ENCODE measurements at places on chromosomes 3 and 15. TPM values are rescaled to one million over a fixed set of nuclear protein-coding genes. Genes with fewer than 3 reads are reported as not detected.

The STRIT1 gene
- not detected for total RNA-seq

The MORC1 gene
- total RNA-seq, result not detected

The CCDC71 gene
- total RNA-seq, result 32.4 TPM

The ACTC1 gene
- 0.49 TPM for total RNA-seq

The SPINK8 gene
- not detected for total RNA-seq

DNA sequence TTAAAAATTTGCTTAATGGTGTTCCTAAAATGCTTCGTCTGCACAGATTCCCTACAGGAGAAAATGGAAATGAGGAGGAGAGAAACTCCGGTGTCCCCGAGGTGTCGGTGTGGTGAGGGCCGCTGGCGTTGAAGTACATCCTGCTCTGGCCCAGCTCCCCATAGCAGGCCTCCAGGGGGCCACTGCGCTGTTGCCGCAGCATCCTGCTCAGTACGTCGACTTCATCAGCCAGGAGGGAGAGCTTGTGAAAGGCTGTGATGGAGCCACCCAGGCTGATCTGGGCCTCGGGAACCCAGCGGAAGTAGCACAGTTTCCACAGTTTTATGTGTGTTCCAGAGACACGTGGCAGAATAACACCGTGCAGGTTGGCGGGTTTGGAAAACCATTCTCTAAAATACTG is 37.8 kb downstream of the FAN1 start:
- DNase-seq, result no peak

GRCh38 chr3:42263354-42264346 is 2.3 kb downstream of the CCK start:
- no peak for DNase-seq

- no peak for DNase-seq
These were observed 637.7 kb upstream of the UBE2E2 start for GRCh38 chr3:22565393-22565792.

GRCh38 chr15:69920221-69920620 is 177.5 kb downstream of the TLE3 start:
- DNase-seq, result no peak

- no peak for DNase-seq
These were observed 295.1 kb downstream of the EPHB1 start for GRCh38 chr3:135090020-135090717.

GRCh38 chr3:125150525-125151441 is 61.8 kb downstream of the SLC12A8 start:
- no peak for DNase-seq

DNA sequence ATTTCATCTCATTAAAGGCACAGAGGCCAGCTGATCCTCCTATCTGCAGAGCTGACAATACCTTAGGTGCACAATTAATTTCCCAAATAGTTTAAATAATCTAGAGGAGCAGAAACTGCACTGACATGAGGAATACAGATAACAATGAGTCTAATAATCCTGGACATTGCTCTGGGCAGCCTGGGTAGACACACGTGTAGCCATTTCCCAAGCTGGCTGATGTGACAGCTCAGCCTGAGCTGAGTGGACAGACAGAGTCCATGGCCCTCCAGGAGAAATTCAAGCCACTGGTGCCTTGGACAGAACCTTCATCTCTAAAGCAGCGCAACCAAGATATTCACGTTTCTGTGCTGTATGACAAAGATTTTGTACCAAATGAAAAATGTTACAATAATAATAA is 222.6 kb downstream of the MECOM start:
- no peak for DNase-seq

DNA sequence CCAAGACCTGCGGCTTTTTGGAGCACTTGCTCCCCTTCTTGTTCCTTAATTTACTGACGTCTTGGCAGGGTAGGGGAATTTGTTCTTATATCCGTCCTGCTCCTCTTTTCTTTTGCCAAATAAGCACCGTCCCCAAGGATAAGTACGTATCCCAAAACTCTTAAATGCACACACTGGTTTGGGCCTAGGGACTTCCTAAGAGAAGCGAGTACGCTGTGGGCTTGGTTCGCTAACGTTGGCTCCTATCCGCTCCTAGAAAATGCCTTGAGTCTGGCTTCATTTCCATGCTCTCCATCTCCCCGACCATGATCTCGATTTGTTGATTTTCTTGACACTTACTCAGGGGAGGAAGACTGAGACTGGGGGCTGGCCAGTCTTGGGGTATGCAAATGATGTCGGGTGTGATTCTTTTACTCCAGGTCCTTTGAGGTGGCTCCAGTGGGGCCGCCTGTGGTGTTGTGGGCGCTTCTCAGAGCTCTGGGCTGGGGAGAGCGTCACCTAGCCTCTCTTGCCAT is 1.3 kb downstream of the MYRIP start:
- no peak for DNase-seq

DNA sequence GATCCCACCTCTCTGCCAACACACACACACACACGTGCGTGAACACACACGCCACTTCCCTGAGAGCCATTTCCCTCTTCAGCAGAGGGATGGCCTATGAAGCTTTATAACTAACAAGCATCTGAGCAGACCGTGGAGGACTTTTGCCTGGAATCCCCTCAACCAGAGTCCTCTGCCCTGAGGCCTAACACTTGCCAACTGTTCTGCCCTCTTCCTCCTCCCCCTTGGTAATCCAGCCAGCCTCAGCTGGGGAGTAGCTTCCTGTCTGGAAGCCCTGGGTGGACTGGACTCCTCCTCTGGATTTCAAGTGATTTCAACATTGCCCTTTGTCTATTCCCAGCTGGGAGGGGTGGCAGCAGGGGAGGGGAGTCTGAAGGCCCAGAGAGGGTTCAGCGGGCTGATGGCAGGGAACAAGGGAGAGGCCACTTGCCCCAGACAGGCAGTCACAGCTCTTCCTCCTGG is 68.4 kb upstream of the HACD2 start:
- DNase-seq, result peak; percentile 72

GRCh38 chr3:133535971-133536881 is 37.3 kb upstream of the CDV3 start:
- DNase-seq, result peak; percentile 19

- peak; percentile 94 for DNase-seq
These were observed 65.6 kb downstream of the SYNPR start for GRCh38 chr3:63343674-63344073.

DNA sequence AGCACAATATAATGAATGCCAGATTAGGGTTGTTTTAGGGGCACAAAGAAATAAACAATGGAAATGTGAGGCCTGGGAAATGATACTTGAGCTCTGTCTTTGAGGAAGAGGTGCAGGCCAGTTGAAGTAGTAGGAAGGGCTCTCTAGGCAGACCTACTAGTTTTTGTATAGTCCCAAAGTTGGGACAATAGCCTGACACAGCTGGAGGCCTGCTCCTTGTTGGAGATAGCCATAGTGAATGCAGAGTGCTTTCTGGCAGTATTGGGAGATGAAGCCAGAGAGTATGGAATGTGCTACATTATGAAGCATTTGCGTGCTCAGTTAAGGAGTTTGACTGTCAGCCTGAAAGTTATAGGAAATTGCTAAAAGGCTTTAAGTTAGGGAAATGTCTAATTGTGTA is 251.2 kb upstream of the ZPLD1 start:
- no peak for DNase-seq

GRCh38 chr3:71468311-71469137 is 115.0 kb downstream of the FOXP1 start:
- no peak for DNase-seq

DNA sequence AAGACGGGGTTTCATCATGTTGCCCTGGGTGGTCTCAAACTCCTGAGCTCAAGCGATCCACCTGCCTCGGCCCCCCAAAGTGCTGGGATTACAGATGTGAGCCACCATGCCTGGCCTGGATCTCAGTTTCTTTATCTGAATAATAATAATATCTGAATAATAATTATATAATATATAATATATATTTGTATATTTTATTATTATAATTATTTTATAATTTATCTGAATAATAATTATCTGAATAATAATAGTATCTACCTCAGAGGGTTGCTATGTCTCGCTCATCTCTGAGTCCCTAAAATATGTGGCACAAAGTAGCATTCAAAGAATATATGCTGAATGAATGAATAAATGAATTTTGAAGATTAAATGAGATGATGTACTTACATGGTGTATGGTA is 44.8 kb downstream of the TMEM40 start:
- no peak for DNase-seq

All from lower leg skin (tissue), 4 donors.